ENCODE measurements at places on chromosomes 2 and 18.

DNA sequence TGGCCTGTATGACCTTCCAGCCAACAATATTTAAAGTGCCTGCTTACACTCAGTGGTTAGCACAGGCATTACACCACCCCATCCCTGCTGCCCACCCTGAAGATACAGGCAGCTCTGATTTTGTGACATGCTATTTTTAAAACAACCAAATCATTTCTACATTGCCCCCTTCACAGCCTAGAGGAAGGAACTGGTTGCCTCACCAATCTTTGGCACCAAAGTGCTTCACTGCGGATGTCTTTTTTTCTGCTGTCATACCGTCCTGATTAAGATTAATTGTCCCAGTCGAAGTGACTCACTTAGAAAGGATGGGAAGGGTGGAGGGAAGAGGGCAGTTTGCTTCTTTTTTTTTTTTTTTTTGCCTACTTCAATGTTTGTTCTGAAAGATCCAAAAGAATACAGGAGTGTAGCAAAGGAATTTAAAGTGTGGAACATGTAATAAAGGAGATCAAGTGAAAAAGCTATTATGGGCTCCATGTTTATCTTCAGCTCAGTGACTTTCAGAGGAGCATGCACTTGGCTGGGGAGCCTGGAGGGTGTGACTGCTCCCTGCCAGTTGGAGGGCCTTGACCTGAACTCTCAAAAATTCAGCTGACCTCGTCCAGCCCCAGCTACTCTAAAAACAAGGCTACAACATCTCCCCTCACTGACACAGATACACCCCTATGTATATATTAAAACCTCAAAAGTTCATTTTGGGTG, 501.1 kb upstream of the TNP1 start:
- peak; percentile 82 for ATAC-seq

- ATAC-seq, result no peak
Observed at GRCh38 chr2:28173377-28173776, 219.3 kb upstream of the FOSL2 start.

DNA sequence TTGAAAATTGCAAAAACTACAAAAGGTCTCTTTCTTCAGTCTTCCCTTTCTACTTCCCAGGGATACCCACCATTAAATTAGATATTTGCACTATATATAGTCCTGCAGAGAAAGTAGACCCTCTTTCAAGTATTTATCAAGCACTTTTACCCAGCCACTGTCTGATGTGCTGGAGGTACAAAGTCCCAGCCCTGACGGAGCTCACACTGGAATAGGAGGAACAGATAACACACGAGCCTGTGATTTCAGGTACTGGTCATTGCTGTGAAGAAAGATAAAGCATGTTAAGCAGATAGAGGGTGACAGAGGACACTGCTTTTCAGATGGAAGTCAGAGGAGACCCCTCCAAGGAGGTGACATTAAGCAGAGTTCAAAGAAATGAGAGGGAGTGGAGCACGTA, 19.6 kb downstream of the SEC11C start:
- ATAC-seq, result no peak

GRCh38 chr2:53787614-53788289, 908 bp downstream of the ERLEC1 start:
- peak; percentile 37 for ATAC-seq

DNA sequence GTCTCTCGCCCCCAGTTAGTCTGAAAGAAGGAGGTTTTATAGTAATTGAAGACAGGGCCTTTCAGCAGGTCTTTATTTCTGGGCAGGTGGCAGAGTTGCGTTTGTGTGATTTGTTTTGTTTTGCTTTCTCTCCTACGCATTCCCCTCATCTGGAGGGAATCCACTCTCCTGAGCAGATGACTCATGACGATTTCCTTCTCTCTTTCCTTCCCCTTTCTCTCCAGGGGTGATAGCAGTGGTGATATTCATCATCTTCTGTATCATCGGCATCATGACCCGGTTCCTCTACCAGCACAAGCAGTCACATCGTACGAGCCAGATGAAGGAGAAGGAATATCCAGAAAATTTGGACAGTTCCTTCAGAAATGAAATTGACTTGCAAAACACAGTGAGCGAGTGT, 888.8 kb downstream of the CNTNAP5 start:
- ATAC-seq, result no peak

GRCh38 chr2:190379249-190379964, 28.7 kb upstream of the MFSD6 start:
- no peak for ATAC-seq

- ATAC-seq, result no peak
Observed at GRCh38 chr2:179927041-179927440, 65.6 kb upstream of the ZNF385B start.

- no peak for ATAC-seq
Observed at GRCh38 chr2:113827426-113827825, 62.5 kb upstream of the ACTR3 start.

DNA sequence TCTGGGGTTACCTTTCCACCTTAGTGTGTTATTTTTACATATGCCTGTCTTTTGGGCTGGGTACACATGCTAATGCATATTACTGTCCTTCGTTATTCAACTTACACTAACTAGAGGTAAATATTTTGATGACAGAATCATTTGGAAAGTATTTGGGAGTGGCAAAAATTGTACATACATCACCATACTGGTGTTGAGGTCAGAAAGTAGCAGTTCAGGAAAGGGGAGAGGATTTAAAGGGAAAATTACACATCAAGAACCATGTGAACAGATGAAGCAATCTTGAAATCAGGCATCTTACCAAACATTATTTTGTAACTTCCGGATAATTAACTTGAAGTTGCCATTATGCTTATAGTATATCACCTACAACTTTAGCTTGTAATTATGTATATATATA, 379.7 kb downstream of the RND3 start:
- ATAC-seq, result no peak

- ATAC-seq, result peak; percentile 82
Observed at GRCh38 chr2:32884346-32884745, 62.4 kb upstream of the LTBP1 start.

- no peak for ATAC-seq
Observed at GRCh38 chr18:31617031-31617717, 25.5 kb downstream of the TTR start.

DNA sequence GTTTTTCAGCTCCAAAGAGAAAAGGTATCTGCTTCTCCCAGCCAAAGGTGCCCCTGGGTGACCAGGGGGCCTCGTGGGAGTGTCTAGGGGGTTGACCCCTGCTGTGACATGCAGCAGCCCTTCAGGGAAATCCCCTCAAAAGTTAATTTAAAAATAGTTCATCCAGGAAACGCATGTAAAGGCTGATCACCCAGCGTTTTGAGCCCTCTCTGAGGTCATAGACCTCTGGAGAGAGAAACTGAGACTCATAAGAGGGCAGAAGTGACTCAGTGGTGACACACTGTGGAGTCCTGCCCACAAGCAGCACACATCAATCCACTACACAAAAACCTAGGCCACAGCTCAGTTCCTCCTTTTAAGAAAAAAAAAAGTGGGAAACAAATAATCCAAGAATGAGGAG, 11.9 kb downstream of the GAL3ST2 start:
- ATAC-seq, result no peak

- ATAC-seq, result no peak
Observed at GRCh38 chr2:42105330-42106256, 57.8 kb downstream of the PKDCC start.

GRCh38 chr2:119422360-119423107, 9.1 kb upstream of the TMEM37 start:
- ATAC-seq, result no peak

- ATAC-seq, result no peak
Observed at GRCh38 chr2:173914055-173914927, 50.9 kb downstream of the SP3 start.

- ATAC-seq, result no peak
Observed at GRCh38 chr2:101014264-101014857, 12.3 kb downstream of the RPL31 start.

DNA sequence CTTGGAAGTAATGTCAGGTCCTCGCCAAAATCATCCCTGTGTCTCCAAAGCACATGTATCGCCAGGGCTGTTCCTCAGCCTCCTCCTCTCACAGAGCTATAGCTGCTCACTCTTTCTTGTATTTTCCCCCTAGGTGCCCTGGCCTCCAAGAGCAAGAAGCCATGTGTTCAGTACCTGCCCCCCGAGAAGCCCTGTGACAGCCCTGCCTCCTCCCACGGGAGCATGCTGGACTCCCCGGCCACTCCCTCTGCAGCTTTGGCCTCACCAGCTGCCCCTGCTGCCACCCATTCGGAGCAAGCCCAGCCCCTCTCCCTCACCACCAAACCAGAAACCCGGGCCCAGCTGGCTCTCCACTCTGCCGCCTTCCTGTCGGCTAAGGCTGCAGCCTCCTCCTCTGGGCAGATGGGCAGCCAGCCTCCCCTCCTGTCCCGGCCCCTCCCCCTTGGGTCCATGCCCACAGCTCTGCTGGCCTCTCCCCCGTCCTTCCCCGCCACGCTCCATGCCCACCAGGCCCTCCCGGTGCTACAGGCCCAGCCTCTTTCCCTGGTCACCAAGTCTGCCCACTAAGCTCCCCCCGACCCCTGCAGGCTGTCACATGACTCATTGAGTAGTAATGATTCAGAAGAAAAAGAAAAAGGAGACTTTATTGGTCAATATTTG, 18.8 kb downstream of the TGOLN2 start:
- ATAC-seq, result peak; percentile 88

DNA sequence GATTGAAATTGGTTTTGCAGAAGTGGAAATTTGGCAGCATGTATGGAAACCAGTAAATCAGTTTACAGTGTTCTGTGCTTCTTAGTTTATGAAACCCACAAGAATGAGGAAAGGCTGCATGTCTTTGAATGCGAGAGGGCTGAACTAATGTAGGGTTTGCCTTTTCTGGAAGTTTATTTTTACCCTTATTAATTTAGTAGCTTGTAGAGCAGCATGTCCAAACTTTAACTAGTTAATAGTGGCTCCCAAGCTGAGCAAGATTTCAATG, 50.4 kb downstream of the LDLRAD4 start:
- ATAC-seq, result no peak

DNA sequence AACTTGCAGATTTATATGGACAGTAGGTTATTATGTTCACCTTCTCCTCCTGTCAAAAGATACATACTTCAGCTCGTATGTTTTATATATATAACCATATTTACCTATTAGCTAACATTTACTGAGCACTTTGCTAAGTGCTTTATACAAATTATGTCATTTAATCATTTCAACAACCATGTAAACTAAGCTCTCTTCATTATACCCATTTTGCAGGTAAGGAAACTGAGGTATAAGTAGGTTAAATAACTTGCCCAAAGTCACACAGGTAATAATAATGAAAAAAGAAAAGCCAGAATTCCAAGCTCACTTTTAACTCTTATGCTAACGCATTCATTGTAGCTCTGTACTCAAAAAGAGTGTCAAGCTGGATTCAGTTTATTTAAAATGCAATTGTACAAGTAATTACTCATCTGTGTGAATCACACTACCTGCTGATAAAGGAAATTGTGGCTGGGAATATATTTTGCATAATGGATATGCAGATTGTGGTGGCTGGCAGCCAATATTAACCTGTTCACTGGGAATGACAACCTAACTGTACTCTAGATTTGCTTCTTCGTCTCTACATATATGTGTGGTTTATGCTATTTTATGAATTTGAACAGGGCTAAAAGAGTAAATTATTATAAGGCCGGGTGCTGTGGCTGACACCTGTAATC, 20.6 kb downstream of the SLC16A14 start:
- no peak for ATAC-seq

DNA sequence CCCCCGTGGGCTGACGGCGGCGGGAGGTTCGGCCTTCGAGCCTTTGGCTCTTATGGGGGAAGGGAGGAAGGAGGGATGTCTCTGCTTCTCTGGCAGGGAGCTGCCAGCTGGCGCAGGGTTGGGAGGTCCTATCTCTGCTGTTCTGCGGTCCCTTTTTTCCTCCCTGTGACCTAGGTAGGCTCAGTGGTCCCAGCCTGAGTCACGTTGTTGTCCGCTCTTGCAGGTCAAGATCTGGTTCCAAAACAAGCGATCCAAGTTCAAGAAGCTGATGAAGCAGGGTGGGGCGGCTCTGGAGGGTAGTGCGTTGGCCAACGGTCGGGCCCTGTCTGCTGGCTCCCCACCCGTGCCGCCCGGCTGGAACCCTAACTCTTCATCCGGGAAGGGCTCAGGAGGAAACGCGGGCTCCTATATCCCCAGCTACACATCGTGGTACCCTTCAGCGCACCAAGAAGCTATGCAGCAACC, 2.5 kb downstream of the DLX1 start:
- ATAC-seq, result no peak

DNA sequence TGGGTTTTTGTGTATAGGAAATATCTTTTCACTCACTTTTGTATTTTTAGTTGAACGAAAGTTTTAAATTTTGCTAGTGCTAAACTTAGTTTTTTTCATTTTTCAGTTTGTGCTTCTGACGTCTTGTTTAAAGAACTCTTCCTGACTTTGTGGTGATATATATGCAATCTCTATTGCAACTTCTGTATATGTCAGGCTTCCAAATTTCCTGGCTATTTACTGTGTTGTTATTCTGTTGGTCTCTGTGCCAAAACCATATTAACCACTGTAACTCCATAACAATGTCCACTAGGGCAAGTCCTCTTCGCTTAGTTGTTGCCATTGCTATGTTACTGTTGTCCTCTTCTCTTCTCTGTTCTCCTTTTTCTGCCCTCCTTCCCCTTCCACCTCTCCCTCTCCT, 3.2 kb upstream of the EHD3 start:
- no peak for ATAC-seq
